A172 (cell line): ENCODE measurements at places on chromosomes 7 and 10.

DNA sequence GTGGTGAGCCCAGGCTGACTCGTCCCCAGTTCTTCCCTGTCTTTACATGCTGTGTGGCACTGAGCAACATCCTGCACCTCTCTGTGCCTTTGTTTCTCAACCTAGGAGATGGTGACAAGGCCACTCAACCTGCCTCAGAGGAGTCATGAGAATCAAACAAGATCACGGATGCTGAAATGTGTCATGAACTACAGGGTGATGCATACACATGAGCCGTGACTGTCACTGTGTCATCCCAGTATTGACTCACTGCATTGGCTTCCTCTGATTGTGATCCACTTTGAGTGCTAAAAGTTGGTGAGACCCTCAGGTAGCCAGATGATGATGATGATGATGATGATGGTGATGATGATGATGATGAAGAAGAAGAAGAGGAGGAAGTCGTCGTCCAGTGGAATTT, 11.5 kb downstream of the C10orf71 start:
- no peak for DNase-seq

DNA sequence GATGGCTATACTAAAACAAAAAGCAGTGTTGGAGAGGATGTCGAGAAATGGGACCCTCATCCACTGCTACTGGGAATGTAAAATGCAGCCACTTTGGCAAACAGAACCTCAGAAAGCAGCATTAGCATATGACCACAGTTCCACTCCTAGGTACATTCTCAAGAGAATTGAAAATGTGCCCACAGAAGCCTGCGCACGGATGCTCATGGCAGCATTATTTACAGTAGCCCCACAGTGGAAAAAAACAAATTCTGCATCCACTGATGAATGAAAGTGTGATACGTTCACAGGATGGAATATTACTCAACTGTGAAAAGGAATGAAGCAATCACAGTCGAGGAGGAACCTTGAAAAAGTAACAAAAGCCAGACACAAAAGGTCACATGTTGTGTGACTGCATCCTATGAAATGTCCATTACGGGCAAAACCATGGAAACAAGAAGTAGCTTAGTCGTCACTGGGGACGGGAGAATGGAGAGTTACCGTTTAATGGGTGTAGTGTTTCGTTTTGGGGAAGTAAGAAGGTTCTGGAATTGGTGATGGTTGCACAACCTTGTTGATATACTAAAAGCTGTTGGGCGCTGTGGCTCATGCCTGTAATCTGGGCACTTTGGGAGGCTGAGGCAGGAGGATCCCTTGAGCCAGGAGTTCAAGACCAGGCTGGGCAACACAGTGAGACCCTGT, 2.5 kb upstream of the UPK3B start:
- DNase-seq, result peak; percentile 31

GRCh38 chr7:2941216-2941859, 97.2 kb upstream of the GNA12 start:
- no peak for DNase-seq

DNA sequence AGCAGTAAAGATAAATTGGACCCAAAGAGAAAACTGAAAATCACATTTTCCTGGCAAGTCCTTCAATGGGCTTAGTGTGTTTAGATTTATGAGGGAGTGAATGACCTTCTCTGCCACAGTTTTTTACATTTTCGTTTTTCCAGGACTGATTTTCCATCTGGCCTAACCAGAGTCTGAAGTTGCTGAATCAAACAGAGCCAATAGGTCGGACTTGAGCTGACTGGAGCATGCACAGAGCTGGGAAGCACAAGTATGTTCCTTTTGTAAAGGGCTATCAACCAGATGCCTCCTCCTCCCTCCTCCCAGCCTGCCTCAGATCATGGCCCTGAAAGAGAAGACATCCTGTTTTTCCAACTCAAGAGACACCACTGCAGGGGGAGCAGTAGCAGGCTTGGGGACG, 126.0 kb upstream of the ANKRD1 start:
- DNase-seq, result no peak

- DNase-seq, result no peak
Observed at GRCh38 chr10:18145652-18146051, 5.4 kb downstream of the CACNB2 start.

DNA sequence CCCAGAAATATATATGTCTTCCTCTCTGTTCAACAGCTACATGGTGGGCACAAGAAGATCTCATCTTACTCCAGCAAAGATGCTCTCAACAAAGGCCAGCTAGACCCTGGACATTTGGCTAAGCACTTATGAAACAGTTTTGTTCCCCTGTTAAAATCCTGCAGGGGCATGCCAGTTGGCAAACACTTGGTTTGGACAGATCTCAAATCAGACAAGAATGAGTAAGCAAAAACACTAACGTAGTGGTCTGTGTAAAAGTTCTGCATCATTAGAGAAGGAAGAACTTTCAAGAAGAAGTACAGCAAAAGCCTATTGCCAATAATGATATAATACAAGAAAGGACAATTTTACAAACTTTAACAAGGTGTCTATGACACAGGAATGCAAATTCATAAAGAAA, 125.6 kb downstream of the CALN1 start:
- DNase-seq, result no peak

DNA sequence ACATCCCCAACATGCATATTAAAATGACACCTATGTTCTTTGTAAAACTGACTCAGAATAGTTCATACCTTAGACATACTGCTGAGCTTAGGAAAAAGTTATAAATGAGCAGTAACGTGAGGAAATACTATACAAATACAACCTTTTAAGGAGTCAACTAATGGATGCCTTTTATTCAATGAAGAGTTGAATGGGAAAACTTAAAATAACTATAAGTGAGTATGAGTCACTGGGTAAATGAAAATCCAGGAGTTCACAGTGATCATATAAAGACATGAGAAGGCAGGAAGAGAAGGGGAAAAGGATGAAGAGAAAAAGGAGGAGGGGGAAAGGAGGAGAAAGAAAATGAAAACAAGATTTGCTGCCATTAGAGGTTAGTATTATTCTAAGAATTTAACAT, 157.8 kb upstream of the PCDH15 start:
- DNase-seq, result no peak

- peak; percentile 59 for DNase-seq
Observed at GRCh38 chr7:5557920-5558401, 134.3 kb upstream of the TNRC18 start.

GRCh38 chr7:131090886-131091692, 236.6 kb upstream of the MKLN1 start:
- no peak for DNase-seq

GRCh38 chr10:60073397-60073780, 167.0 kb upstream of the CCDC6 start:
- DNase-seq, result no peak

DNA sequence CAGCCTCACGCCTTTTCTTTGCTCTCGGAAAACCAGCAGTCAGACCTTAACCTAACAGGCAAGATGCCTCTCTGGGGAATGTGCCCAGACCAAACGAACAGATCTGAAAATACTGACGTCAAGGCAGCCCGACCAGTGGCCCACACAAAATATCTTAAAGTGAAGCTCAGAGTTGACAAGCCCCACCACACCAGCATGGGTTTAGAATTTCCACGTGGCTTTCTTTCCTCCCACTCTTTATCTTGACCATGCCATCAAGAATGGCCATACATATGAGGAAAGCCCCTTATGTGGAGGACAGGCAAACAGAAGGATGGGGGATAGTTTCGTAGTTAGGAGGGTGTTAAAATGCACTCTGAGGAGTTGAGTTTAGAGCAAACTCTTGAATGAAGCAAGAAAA, 89.8 kb downstream of the MRPL32 start:
- no peak for DNase-seq

DNA sequence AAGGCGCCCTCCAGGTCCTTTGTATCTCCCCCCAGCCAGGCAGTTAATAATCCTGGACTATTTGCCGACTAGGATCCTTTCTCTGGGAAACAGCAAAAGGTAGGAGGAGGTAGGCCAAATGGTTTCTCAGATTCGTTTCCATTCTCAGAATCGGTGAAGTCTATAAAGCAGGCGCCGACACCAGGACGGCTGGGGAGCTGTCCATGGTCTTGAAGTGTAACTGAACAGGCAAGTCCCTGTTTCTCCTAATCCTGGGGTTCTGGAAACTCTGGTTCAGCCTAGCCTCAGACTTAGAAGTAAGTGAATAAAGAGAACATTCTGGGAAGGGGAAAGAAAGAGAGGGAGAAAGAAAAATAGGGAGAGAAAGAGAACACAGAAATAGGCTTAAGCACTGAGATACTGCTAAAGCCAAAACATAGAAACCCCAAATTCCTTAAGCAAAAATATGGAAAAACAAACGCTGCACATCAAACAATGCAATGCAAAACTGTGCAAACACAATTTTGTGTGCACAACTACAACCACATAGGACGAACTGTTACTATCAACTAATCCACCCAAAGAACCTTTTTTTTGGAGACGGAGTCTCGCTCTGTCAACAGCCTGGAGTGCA, 11.1 kb upstream of the INA start:
- DNase-seq, result peak; percentile 67

DNA sequence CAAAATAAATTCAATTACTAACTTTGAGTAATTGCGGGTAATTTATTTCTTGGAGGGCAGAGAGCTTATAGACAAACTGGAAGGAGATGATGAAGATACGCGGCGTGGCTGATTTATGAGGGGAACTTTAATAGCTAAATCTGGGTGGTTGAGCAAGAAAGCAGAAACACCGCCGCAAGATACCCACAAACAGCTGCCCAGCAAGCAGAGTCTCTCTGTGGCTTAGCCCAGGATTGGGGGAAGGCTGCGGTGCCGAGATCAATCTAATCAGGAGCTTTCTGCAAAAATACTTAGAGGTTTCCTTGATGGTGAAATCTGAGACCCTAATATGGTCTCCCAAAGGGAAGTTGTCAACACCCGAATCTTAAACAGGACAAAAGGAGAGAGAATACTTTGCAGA, 94.9 kb upstream of the MGMT start:
- no peak for DNase-seq

- no peak for DNase-seq
Observed at GRCh38 chr7:100122067-100122466, 2.6 kb downstream of the CNPY4 start.

GRCh38 chr7:92851732-92852131, 15.4 kb upstream of the CDK6 start:
- DNase-seq, result no peak

DNA sequence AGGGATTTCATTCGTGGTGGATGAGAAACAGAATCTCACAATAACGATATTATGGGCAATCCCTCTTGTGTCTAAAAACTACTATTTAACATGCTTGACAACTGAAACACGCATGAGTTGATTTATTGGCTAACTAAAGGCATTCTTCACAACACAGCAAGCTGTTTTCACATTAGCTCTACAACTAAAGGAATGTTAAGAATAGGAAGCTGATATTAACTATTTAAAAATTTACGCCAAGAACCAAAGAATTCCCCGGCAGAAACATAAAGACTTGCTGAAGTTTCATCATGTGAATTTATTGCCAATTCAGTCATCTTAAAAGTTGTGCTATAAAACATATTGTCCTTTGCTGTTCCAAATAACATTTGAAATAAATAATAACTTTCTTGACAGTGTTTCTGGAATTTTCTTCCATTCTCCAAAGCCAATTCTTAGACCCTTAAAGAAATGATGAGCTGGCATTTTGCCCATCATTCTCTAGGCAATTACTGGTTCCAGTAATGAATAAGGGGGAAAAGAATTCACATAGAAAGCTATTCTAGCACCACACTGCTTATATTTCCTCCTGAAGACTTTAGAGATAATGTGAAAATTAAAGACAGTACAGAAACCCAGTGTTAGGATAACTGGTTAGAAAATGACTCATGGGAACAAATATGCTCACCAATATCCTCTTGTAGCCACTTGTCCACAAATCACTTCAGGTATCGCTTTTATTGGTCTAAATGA, 233.1 kb downstream of the PARD3 start:
- DNase-seq, result peak; percentile 89

GRCh38 chr7:4731803-4732202, 43.6 kb upstream of the AP5Z1 start:
- no peak for DNase-seq

GRCh38 chr10:70331486-70332268, 47.9 kb upstream of the NPFFR1 start:
- peak; percentile 99 for DNase-seq

GRCh38 chr7:79512261-79512660, 58.8 kb upstream of the MAGI2 start:
- no peak for DNase-seq

DNA sequence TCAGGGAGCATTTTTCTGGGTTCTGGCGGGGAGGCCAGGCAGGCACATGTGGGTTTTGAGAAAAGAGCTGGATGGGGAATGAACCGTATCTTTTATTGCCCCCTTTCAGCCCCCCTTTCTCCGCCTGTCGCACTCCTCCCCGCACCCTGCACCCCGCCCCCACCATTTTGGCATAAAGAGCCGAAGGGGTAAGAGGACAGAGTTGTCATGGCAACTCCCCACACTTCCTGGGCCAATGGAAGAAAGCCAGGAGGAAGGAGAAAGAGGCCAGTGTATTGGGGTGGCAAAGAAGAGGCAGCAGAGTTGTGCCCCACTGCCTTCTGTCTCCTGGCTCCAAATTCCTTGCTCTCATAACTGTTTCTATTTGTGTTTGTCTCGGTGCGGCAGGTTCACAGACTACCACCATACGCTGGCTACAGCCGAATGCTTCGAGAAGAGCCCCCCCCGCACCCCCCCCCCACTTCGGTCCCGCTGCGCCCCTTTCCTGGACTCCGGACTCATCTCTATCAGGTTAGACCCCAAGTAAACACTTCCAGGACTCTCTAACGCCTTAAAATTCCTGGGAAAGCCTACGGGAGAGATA, 3.4 kb downstream of the KCNIP2 start:
- no peak for DNase-seq

DNA sequence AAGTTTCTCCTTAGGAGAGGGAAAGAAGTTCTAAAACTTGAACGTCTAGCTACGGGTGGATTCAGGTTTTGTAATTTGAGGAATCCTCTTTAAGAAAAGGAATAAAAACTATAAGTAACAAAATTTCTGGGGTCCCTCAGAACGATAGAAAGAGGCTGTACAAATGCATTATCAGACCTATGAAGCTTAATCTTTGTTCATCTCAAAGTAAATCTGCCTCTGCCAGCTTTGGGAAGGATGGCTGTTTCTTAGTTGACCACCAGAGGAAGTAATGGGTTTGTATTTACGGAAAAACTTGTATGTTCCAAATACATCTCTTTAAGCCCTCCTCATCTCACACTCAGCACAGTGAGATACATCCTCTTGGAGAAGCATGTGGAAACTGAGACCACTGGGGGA, 864 bp downstream of the PSTK start:
- peak; percentile 26 for DNase-seq

- DNase-seq, result no peak
Observed at GRCh38 chr10:13942035-13942434, 355.3 kb downstream of the PRPF18 start.

GRCh38 chr7:128191136-128191844, 49.8 kb upstream of the LEP start:
- no peak for DNase-seq

GRCh38 chr10:3238115-3238871, 65.7 kb upstream of the PITRM1 start:
- DNase-seq, result no peak

DNA sequence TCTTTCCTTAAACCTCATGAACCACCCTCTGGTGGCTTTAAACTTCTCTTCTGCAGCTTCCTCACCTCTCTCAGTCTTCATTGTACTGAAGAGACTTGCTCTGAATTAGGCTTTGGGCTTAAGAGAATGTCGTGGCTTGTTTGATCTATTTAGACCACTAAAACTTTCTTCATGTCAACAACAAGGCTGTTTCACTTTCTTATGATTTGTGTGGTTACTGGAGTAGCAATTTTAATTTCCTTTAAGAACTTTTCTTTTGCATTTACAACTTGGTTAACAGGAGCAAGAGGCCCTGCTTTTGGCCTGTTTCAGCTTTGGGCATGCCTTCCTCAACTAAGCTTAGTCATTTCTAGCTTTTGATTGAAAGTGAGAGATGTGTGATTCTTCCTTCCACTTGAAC, 38.1 kb upstream of the CDHR3 start:
- DNase-seq, result no peak

GRCh38 chr10:55630491-55631056, 730.5 kb downstream of the ZWINT start:
- no peak for DNase-seq
